ENCODE measurements at places on chromosomes 16 and 17. TPM values are rescaled to one million over a fixed set of nuclear protein-coding genes. Genes with fewer than 3 reads are reported as not detected.

GRCh38 chr16:4015275-4016004, 100.8 kb downstream of the ADCY9 start:
- DNase-seq = no peak

GRCh38 chr17:29753845-29754439, 131.2 kb upstream of the CORO6 start:
- no peak for DNase-seq

- no peak for DNase-seq
Measured at GRCh38 chr16:73771196-73772064, 525.2 kb upstream of the PSMD7 start.

GRCh38 chr17:68785565-68786486, 169.4 kb downstream of the ABCA8 start:
- no peak for DNase-seq

DNA sequence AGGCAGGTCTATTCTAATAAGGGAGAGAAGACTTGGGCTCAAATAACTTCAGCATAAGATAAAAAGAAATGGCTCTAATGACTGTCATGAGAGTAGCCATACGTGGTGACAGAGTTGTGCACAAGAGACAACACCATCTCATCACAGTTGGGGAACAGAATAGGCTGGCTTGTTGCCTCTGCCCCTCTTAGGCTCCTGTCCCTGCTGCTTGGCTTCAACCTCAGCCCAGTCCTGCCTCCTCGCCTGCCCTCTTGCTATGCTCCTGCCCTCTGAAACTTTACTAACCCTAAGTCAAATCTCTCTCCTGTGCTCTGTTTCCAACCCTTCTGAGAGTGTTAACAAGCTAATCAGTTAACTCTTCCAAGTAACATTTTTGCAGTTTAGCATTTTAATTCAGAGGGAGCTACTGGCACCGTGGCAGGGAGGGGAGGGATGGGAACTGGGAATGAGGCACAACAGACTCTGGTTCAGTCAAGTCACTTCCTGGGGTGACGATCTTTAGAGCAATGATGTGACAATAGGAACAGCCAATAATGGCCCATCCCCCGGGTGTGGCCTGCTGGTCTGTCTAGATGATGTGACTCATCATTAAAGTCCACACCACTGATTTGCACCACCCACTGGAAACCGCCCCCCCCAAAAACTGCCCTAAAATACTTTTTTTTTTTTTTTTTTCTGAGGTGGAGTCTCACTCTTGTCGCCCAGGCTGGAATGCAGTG, 35.5 kb downstream of the DNAH17 start:
- DNase-seq = no peak

DNA sequence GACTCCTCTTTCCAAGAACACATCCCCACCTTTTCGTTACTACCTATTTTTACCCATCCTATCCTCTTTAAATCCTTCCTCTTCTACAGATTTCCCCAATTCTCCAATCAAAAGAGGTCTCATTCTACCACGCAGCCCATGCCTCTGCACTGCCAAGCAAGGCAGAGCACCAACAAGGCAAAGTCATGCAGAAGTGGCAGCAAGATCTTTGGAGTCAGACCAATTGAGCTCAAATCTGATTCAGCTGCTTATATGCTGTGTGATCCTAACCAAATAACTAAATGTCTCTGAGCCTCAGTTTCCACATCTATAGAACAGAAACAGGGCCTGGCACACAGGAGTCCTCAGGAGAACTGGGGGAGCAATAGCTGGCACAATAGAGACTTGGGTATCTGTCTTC, 41.0 kb downstream of the TOM1L2 start:
- no peak for DNase-seq

DNA sequence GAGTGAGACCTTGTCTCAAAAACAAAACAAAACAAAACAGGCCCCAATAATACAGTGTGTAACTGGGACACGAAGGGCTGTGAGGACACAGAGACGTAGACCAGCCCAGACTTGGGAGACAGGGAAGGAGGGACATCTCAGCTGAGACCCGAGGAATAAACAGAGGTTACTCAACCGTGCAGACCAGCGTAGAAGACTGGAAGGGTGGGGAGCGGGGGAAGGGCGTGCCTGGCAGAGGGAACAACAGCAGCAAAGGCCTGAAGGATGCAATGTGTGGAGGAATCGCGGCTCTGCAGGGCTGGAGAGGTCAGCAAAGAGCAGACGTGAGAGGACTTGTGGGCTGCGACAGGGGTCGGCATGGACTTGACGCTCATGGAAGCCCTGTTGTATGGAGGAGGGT, 11.6 kb upstream of the CES4A start:
- DNase-seq = peak; percentile 79

Gene CA7
- total RNA-seq = not detected

Gene KRT40
- total RNA-seq = not detected

All from thyroid gland (tissue), 4 donors.